Right atrium auricular region (tissue), 2 donors: ENCODE measurements at places on chromosomes 2 and 18. TPM values are rescaled to one million over a fixed set of nuclear protein-coding genes. Genes with fewer than 3 reads are reported as not detected.

DNA sequence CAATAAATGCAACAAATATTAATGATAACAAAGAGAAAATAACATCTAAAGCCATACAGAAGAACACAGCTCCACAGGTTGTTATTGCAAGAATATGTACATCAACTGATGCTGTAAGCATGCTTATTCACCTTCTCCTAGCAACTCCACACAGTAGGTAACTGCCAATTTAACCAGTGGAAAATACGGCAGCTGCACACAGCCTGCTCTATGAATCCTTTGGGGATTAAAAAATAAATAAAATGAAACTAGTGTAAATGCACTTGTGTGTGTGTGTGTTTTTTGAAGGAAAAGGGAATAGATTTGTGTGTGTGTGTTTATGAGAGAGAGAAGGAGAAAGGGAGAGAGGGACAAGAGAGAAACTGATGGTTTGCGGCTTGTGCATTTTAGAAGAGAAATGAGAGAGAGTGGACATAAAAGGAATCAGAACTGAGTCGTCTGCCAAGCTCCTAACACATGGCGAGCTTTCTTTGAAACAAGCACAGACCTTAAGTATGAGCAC is 96.2 kb upstream of the PDE1A start:
- no peaks in the 10 kb centered on the region for H3K36me3 ChIP-seq
- H3K4me3 ChIP-seq = no peak overlapping the region
- no peak for DNase-seq
- no peak overlapping the region for H3K27ac ChIP-seq
- H3K4me1 ChIP-seq = no peaks in the 10 kb centered on the region

GRCh38 chr2:5392658-5393057 is 299.5 kb upstream of the SOX11 start:
- no peaks in the 10 kb centered on the region for H3K36me3 ChIP-seq
- no peak overlapping the region for H3K27ac ChIP-seq
- H3K27me3 ChIP-seq = no peaks in the 10 kb centered on the region
- H3K4me1 ChIP-seq = no peaks in the 10 kb centered on the region
- no peak for DNase-seq

- no peaks in the 10 kb centered on the region for H3K27me3 ChIP-seq
- peaks cover 18% of the 10 kb centered on the region for H3K36me3 ChIP-seq
- no peak overlapping the region for H3K4me3 ChIP-seq
- no peak overlapping the region for H3K27ac ChIP-seq
- DNase-seq = no peak
These were observed 235.5 kb downstream of the HDAC4 start for GRCh38 chr2:239165206-239165831.

DNA sequence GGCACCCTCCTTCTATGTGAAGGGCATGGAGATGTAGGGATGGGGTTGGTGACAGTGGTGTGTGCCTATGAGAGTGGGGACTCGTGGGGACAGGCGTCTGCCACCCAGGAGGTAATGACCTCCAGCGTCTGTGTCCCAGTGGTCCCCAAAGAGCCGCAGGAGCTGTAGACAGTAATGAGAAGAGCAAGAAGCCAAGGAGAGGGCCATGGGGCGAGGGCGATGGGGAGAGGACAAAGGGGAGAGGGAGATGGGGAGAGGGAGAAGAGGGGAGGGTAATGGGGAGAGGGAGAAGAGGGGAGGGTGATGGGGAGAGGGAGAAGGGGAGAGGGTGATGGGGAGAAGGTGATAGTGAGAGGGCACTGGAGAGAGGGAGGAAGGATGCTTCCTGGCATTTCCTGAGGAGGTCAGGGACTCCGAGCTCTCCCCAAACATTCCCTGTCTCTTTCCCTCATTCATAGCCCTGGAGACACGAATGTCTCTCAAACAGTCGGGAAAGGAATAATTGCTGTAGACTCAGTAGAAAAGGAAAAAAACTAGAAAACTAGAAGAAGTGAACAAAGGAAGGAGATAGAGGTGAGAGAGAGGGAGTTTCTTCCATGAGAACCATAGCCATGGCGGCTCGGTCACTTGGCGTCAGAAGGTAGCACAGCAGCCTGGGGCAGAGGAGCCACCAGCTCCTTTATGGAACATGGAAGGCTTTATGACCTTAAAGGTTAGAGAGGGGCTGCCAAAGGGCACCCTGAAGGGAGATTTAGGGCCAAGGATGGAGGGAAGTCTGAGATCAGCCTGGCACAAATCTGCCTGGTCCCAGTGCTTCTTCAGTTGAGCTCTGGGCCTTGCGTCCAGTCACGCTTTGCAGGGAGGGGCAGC is 39.5 kb downstream of the PSD4 start:
- DNase-seq = no peak
- no peaks in the 10 kb centered on the region for H3K36me3 ChIP-seq
- H3K4me1 ChIP-seq = no peaks in the 10 kb centered on the region
- no peak overlapping the region for H3K4me3 ChIP-seq

DNA sequence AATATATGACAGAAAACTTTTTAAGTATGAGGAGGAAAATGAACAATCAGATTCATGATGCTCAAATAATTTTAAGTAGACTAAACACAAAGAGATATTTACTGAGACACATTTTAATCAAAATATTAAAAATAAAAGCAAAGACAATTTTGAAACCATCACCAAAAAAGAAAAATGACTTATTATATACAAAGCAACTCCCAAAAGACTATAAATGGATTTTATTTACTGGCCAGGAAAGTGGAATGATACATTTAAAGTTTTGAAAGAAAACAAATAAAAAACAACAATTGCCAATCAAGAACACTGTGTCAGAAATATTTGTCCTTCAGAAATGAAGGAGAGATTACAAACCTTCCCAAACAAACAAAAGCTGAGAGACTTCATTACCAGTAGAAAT is 968.5 kb upstream of the CELF4 start:
- no peak overlapping the region for H3K27ac ChIP-seq
- H3K27me3 ChIP-seq = no peaks in the 10 kb centered on the region
- H3K4me1 ChIP-seq = no peaks in the 10 kb centered on the region
- H3K4me3 ChIP-seq = no peak overlapping the region
- no peak for DNase-seq

GRCh38 chr2:157192445-157193423 is 64.8 kb upstream of the GALNT5 start:
- DNase-seq = no peak
- no peaks in the 10 kb centered on the region for H3K27me3 ChIP-seq
- no peak overlapping the region for H3K4me3 ChIP-seq
- no peaks in the 10 kb centered on the region for H3K36me3 ChIP-seq
- no peak overlapping the region for H3K27ac ChIP-seq
- no peaks in the 10 kb centered on the region for H3K4me1 ChIP-seq

- no peak overlapping the region for H3K4me3 ChIP-seq
- no peak overlapping the region for H3K27ac ChIP-seq
- H3K27me3 ChIP-seq = no peaks in the 10 kb centered on the region
These were observed 331.8 kb upstream of the RBMS1 start for GRCh38 chr2:160825433-160825832.

- no peak overlapping the region for H3K4me3 ChIP-seq
- H3K36me3 ChIP-seq = no peaks in the 10 kb centered on the region
- DNase-seq = no peak
- H3K4me1 ChIP-seq = no peaks in the 10 kb centered on the region
- no peaks in the 10 kb centered on the region for H3K27me3 ChIP-seq
These were observed 346.2 kb downstream of the ZNF521 start for GRCh38 chr18:25005541-25006403.

DNA sequence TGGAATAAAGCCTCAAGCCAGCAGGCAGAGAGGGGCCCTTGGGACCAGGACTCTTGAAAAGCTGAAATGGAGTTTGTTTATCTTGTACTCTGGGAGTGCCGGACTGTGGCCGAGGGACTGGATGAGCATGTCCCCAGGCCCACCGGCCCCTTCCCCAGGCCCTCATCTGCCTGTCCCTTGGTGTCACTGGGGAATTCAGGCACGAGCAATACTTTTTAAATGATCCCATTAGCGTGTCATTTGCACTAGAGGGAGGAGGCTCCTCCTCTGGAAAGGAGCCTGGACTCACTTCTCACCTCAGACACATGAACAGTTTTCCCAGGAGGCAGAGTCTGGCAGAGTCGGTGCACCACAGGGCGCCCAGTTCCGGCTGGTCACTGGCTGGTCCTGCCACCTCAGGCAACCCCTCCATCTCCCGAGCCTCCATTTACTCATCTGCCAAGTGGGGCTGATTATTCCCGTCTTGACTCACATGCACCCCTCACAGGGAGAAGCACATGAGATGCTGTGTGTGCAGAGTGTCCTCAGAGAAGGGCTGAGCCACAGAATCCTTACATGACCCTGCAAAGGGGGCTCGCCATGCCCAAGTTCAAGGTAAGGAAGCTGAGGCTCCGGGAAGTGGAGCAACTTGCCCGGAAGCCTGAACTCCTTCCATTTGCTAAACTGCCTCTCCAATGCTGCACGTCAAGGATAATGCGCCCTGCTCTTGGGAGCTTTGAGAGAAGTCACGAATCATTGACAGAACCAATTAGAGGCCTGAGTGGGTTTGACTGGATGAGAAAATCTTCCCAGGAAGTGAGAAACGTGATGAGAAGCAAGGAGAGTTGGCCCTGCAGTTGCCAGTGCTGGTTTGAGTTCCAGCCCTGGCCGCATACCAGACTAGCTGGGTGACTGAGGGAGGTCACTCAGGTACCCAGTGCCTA is 26.7 kb downstream of the CIB4 start:
- no peak overlapping the region for H3K4me3 ChIP-seq
- no peaks in the 10 kb centered on the region for H3K36me3 ChIP-seq
- DNase-seq = no peak
- no peaks in the 10 kb centered on the region for H3K4me1 ChIP-seq
- H3K27me3 ChIP-seq = no peaks in the 10 kb centered on the region

DNA sequence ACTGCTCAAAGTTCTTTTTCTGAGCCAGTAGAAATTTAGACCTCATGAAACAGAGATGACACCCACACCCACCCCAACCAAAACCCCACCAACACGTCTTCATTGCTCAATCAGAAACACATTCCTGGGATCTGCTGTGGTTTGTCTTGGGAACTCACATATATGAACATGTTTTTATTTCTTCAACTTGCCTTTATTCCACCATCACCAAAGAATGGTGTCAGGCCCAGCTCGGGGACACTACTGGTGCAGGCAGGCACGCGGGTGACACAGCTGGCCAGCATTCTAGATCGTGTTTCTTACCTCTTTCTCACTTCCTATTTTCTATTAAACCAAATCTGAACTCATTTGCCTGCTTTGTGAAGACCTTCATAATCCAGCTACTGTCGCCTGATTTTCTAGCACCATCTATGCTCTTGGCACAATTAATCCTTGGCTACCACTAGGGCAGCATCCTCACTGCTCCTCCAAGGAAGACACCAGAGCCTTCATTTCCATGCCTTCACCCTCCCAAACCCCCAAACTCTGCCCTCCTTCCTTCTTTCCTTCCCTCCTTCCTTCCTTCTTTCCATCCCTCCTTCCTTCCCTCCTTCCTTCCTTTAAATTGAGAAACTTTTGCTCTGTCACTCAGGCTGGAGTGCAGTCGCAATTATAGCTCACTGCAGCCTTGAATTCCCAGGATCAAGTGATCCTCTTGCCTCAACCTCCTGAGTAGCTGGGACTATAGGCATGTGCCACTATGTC is 157.1 kb downstream of the BCL2 start:
- peak overlapping the region; percentile 72 for H3K27ac ChIP-seq
- no peak for DNase-seq
- H3K36me3 ChIP-seq = no peaks in the 10 kb centered on the region
- no peaks in the 10 kb centered on the region for H3K4me1 ChIP-seq

GRCh38 chr2:98532756-98533155 is 75.6 kb downstream of the COA5 start:
- no peak overlapping the region for H3K27ac ChIP-seq
- DNase-seq = no peak
- H3K4me1 ChIP-seq = no peaks in the 10 kb centered on the region
- peaks cover 7% of the 10 kb centered on the region for H3K36me3 ChIP-seq
- H3K27me3 ChIP-seq = no peaks in the 10 kb centered on the region
- no peak overlapping the region for H3K4me3 ChIP-seq

- no peak overlapping the region for H3K4me3 ChIP-seq
- no peak overlapping the region for H3K27ac ChIP-seq
- no peaks in the 10 kb centered on the region for H3K36me3 ChIP-seq
- DNase-seq = no peak
- no peaks in the 10 kb centered on the region for H3K4me1 ChIP-seq
- no peaks in the 10 kb centered on the region for H3K27me3 ChIP-seq
These were observed 797.0 kb downstream of the TDRD15 start for GRCh38 chr2:21920721-21921120.

GRCh38 chr2:186125625-186126024 is 360.4 kb upstream of the ZC3H15 start:
- no peaks in the 10 kb centered on the region for H3K36me3 ChIP-seq
- peaks cover 3% of the 10 kb centered on the region for H3K4me1 ChIP-seq
- H3K27ac ChIP-seq = no peak overlapping the region
- no peak overlapping the region for H3K4me3 ChIP-seq

DNA sequence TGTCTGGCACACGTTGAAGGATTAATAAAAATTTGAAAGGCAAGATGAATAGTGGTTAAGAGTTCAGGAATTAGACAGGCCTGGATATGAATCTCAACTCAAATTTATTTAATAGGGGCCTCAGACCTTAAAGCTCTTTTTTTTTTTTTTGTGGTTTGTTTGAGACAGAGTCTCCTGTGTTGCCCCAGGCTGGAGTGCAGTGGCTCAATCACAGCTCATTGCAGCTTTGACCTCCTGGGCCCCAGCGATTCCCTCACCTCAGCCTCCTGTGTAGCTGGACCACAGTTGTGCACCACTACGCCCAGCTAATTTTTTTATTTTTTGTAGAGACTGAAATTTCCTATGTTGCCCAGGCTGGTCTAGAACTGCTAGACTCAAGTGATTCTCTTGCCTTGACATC is 3.0 kb downstream of the ZRANB3 start:
- H3K36me3 ChIP-seq = no peaks in the 10 kb centered on the region
- no peak overlapping the region for H3K27ac ChIP-seq
- no peak for DNase-seq
- H3K27me3 ChIP-seq = no peaks in the 10 kb centered on the region
- H3K4me3 ChIP-seq = no peak overlapping the region

DNA sequence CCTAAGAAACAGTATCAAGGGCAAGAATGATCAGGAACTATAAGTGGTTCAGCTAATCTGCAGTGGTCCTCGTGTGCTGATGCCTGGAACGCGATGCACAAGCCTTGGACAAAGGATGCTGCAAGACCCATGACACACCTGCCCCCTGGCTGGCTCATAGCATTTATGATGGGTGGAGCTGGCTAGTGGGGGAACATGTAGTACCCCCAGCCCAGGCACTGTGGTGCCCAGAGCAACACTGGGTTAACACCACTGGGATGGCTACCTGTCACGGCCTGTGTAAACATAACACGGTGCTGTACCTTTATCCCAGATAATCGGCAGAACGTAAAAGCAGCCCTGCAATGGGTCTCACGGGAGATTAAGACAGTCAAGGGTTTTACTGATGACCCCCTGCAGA is 60.3 kb upstream of the PEX13 start:
- H3K27ac ChIP-seq = no peak overlapping the region
- H3K4me3 ChIP-seq = no peak overlapping the region
- H3K36me3 ChIP-seq = peaks cover 4% of the 10 kb centered on the region
- H3K27me3 ChIP-seq = no peaks in the 10 kb centered on the region
- DNase-seq = no peak

The SERPINB4 gene
- not detected for total RNA-seq

The TEX44 gene
- not detected for total RNA-seq

The C2orf74 gene
- 51.3 TPM for total RNA-seq

The FNDC4 gene
- 2.2 TPM for total RNA-seq

The RIT2 gene
- total RNA-seq = not detected

The DPP10 gene
- not detected for total RNA-seq

The MYO7B gene
- 0.52 TPM for total RNA-seq

The CCDC102B gene
- total RNA-seq = 2.5 TPM

The CD8B2 gene
- total RNA-seq = not detected
